ENCODE measurements at places on chromosomes 2 and 18.

GRCh38 chr2:33022989-33023727 is 76.4 kb downstream of the LTBP1 start:
- DNase-seq, result no peak

GRCh38 chr2:38466876-38467767 is 90.0 kb upstream of the ATL2 start:
- no peak for DNase-seq

DNA sequence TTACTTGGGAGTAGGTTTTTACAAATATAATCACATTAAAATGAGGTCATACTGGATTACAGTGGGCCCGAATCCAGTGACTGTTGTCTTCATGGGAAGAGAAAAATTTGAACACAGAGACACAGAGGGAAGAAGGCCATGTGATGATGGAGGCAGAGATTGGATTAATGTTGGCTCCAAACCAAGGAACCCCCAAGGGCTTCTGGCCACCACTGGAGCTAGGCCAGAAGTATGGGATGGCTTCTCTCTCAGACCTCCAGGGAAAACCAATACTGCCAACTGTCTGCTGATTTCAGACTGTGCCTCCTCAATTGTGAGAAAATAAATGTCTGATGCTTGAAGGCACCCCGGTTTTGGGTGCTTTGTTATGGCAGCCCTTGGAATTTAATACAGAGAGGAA is 76.0 kb downstream of the ALPK2 start:
- no peak for DNase-seq

DNA sequence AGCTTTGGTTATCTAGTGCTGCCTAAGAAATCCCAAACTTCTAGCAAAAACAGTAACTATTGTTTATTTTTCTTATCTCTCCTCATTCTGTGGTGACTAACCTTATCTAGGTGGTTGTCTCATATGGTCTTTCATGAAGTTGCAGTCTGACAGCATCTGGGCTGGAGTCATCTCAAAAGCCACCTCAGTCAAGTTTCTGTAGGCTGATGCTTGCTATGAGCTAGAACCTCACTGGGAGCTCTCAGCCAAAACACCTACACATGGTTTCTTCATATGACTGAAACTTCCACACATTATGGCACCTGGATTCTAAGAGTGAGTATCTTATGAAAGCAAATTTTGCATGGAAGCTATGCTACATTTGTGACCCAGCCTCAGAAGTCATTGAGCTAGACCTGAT is 596.4 kb upstream of the VRK2 start:
- DNase-seq, result no peak

DNA sequence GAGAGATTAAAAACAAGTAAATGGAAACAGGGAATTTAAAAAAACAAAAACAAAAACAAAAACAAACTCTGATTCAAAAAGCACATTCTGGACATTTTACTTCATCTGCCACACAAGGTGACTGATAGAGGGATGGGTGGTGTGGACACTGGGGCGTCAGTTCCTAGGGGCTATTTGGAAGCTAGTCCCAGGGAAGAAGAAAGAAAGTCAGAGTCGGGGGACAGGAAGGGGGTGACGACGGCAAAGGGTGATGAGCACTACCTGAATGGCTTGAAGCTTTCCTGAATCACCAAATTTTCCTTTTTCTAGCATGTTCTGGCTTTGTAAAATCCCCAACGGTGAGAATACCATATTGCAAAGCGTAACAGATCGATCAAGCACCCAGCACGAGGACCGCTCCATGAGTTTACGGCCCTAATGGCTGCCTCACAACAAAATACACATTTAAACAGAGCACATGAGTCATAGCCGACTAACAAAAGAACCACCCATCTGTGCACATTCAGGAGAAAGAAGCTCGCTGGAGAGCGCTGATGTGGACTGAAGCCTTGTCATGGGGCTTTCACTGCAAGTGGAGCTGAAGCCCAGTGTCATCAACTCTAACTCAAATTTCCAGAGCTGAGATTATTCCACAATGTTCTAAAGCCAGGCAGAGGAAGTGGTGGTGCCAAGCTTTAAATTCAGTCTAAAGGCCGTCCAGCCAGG is 178.9 kb downstream of the LNPK start:
- DNase-seq, result no peak

DNA sequence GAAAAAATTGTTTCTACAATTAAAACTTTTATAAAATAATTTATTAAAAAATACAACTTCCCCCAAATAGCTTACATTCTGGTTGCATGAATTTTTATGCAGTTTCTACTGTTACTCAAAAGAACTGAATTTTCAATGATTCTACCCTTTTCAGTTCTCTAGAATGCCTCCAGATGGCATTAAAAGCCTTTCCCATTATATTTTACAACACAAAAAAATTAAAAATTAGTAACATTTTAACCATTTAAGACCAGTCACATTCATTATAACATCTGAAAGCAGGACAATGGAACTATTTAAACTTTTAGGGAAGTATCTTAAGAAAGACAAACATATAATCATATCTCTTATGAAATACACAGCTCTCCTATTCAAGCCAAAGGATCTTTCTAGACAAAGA is 236.0 kb upstream of the REV1 start:
- DNase-seq, result no peak

GRCh38 chr2:28393114-28393836 is 617 bp downstream of the FOSL2 start:
- peak; percentile 11 for DNase-seq

DNA sequence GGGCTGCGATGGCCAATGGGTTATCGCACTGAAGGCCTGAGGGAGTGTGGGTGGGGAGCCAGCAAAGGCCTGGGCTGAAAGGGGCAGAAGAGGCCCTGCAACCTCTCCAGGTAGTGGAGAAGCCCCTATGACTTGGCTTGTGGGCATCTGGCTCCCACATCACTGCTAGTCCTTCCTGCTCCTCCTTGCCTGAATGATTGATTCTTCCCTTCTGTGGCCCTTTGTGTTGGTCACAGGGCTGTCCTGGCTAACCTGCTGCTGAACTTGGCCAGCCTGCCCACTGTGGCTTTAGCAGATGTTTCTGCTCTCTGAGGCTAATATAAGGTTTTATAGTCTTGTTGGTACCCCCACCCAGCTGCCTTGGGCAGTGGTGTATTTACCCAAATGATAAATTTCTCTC is 136.2 kb upstream of the ALPP start:
- no peak for DNase-seq

DNA sequence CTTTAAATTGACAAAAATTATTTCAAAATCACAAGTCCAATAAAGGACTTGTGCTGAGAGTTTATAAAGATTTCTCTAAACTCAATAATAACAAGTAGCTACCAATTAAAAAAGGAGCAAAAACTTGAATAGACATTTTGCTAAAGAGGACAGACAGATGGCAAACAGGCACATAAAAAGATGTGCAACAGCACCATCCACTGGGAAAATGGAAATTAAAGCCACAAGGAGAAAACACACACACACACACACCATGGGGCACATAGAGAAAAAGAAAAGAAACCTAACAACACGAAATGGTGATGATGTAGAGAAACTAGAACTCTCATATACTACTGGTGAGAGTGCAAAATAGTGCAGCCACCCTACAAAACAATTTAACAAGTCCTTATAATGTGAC is 12.6 kb upstream of the SLC9A4 start:
- DNase-seq, result no peak

DNA sequence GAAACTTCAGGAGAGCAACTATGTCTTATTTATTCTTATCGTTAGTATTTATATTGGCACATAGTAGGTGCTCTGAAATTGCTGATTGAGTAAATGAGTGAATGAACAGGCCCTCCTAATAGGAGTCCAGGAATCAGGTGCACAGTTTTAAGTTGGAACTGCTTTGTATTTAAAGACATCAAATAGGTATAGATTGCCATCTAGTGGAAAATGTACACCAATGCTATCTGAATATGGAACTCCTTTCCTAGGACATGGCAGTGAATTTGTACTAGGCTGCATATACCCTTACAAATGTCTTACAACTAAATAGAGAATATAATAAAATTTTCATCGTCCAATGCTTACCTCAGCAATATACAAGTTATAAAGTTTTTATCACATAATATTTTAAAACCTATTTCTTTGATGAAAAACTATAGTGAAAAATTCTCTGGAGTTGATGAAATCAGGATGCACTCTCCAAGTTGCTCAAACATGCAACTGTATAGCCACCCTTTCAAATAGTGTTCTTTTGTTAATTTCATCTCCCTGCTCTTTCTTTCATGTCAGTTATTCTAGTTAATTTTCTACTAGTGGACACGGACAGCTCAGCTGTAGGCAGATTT is 318.9 kb upstream of the SYT4 start:
- peak; percentile 2 for DNase-seq

- DNase-seq, result no peak
These were observed 122.8 kb upstream of the WDSUB1 start for GRCh38 chr2:159409116-159409800.

DNA sequence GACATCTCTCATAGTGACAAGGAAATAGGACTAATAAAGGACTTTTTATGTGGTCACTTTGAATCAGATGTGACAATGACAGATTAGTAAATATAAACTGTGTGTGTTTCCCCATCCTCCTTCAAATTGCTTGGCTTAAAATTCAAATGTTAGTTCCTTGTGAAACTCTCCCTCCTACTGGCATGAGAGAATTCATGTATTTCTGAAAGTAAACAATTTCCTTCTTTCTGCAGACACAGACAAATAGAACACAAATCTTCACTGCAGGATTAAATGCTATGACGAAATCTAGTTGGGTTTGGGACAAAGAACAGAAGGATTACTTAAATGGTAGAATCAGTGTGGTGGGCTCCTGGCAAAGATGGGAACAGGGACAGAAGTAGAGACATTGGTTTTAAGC is 328.7 kb upstream of the FAM98A start:
- no peak for DNase-seq

DNA sequence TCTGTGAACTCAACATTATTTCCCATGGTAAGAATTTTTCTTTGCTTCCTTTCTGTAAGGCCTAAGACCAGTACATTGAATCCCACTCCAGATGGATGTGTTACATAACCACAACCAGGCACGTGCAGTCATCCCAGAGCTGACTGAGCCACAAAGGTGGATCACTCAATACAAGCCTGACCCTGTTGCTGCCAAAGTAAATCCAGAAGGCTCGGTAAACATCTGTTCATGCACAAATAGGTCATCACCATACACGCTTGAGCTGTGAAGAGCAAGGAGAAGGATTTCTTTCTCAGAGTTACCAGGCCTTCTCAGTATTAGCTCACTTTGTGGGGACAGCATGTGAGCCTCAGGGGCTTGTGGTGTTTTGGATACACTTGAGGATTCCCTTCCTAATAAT is 791.4 kb upstream of the FANCL start:
- no peak for DNase-seq

- no peak for DNase-seq
These were observed 59.2 kb downstream of the DOCK10 start for GRCh38 chr2:224982910-224983711.

DNA sequence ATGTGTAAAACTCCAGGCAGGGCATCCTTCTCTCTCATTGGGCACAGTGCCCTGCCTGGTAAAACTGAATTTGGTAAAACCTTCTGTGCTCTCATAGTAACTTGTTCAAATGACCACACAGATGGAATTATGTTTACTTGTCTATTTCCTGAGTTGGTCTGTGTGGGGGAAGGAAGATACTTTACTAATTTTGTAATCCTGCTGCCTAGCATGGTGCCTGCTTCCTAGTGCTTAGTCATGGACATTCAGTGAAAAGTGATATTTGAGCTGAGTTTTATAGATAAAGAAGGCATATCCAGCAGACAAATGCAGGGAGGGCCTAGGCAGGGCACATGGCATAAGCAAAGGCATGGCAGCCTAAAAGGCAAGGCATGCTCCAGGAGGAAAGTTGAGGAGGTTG is 199.4 kb downstream of the FSHR start:
- DNase-seq, result no peak

DNA sequence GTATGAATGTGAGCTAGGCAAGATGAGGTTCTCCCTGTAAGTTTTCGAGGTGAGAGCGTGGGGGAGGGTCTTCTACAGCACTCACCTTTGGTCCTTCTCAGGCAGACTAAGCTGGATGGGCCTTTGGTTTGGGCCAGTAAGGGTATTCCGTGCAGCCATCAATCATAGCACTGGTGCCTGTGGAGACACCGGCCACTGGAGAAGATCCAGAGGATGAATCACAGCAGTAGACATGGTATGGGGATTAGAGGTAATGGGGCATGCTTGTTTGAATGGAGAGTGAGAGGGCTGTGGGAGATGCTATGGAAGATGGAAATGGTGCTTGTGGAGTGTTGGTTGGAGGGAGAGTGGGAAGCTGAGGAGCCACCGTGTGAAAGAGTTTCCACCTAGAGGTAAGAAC is 16.1 kb downstream of the MAPRE3 start:
- DNase-seq, result no peak

DNA sequence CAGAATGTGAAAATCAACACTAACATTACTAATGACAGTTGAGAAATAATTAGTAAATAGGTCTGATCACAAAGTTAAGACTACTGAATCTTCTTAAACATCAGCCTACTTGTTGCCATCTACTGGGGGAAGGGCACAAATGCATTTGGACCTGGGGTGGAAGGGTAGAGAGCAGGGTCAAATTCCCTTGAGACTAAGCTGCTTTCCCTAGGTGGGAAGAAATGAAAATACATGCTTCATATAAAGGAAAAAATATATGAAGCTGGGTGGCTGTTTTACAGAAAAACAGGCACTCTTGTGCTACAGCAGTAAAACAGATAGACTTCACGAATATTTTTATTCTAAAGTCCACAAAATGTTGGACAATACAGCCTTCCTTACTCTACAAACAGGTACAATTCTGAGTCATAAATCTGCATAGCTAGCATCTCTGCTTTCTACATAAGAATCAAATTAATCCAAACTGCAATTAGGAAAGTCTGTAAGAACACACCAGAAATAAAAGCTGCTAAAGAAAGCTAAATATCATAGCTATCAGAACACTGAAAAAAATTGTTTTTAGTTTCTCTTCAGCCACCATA is 10.9 kb downstream of the TRIP12 start:
- DNase-seq, result peak; percentile 13

- no peak for DNase-seq
These were observed 57.4 kb upstream of the EPHA4 start for GRCh38 chr2:221629468-221629867.

GRCh38 chr2:3944071-3944470 is 240.7 kb downstream of the DCDC2C start:
- DNase-seq, result no peak

GRCh38 chr2:217695033-217695520 is 307.7 kb downstream of the TNS1 start:
- DNase-seq, result no peak
